H9 (cell line): ENCODE measurements at places on chromosomes 5 and 9.

DNA sequence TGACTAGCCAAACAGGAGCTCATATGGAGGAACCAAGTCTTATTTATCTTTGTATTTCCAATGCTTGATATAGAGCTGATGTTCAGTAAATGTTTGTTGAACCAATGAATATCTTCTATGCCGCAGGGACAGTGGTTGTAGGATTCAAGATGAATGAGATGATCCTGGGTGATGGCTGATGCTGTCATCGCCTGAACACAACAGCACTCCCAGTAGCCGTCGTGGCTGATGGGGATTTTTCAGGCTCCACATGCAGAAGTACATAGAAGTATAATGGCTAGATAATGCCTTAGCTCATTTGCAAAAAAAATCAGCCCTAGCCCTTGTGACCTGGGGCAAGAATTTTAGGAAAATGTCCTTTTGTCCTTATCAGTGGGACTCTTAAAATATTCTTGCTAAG is 69.0 kb upstream of the OR13F1 start:
- no peak for DNase-seq

- no peak for DNase-seq
Measured at GRCh38 chr9:129160712-129161533, 17.1 kb downstream of the IER5L start.

- DNase-seq, result no peak
Measured at GRCh38 chr9:72791436-72791835, 161.4 kb downstream of the ALDH1A1 start.

DNA sequence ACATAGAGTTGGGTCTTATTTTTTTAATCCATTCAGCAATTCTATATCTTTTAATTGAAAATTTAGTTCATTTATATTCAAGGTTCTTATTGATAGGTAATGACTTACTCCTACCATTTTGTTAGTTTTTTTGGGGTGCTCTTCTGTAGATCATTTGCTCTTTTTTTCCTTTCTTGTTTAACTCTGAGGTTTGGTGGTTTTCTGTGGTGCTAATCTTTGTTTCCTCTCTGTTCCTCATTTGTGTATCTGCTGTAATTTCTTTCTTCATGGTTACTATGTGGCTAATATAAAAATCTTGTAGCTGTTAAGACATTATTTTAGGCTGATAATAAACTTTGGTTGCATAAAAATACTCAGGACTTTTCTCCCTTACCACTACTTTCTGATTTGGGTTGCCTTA is 181.6 kb upstream of the DMRTA1 start:
- DNase-seq, result no peak

DNA sequence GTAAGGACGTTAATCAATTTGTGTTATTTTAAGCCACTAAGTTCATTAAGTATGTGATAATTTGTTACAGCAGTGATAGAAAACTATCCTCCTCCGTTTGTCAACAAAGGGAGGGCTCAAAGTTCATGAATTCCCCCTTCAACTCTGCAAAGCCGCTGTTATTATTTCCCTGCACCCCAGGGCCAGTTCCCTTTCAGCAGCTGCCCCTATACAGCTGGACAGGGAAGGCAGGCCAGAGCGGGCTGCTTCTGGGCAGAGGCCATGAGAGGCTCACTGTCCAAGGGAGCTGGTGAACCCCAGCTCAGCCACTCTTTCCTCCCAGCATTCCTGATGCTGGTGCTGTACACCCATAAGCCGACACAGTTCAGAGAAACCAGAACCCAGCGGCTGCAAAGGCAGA is 102.4 kb upstream of the GPR151 start:
- no peak for DNase-seq

GRCh38 chr5:72673623-72674022 is 142.8 kb upstream of the TNPO1 start:
- no peak for DNase-seq

DNA sequence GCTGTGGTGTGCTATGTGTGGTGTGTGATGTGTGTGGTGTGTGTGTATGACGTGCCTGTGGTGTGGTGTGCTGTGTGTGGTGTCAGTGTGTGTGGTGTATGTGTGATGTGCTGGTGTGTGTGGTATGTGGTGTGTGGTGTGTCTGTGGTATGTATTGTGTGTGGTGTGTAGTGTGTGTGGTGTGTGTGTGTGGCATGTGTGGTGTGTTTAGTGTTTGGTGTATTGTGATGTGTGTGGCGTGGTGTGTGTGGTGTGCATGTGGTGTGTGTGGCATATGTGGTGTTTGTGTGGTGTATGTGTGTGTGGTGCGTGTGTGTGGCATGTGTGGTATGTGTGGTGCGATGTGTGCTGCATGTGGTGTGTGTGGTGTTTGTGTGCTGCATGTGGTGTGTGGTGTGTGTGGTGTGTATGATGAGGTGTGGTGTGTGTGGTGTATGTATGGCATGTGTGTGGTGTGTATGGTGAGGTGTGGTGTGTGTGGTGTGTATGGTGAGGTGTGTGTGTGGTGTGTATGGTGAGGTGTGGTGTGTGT is 18.3 kb upstream of the RNU6ATAC start:
- no peak for DNase-seq

- DNase-seq, result no peak
Measured at GRCh38 chr9:32502464-32502863, 23.5 kb downstream of the RIGI start.

- DNase-seq, result no peak
Measured at GRCh38 chr9:4748612-4749011, 7.6 kb upstream of the AK3 start.
